ENCODE measurements at places on chromosomes 7 and 10.
A peak's percentile ranks its signal among the peaks of the same experiment; 100 is the strongest.

DNA sequence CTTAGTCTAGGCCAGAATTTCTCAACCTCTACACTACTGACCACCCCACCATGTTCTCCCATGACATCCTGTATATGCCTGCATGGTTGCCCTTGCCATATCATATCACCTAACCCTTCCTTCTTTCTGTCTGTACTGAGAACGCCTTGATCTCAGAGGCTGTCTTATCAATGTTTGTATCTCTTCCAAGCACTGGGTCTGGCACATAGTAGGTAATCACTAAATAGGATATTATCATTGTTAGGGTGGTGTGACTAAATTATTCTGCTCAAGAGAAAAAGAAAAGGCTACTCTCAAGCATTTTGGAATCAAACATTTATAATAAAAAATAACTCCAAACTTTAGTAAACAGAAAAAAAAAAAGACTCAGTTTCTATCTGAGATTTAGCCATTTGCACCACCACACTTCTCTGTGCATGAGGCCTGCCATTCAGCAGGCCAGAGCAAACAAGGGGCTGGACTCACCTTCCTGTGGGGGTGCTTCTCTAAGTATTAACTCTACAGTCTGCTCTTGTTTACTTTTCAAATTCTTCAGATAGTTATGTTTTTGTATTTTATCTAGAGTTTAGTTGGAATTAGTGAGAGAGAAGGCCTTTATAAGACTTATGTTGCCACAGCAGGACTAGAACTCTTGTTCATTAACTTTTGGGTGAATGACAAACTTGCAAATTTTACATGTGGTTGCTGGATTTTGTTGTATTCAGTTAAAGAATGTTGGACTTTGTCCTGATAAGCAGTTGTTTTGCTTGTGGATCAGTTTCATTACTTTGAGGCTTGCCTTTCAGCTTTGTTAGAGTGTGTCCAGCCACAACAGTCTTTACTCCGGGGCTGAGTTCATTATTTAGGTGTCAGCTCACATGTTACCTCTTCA, 5.4 kb downstream of the AGBL3 start:
- no peak for DNase-seq

GRCh38 chr7:128875523-128875948, 12.9 kb downstream of the ATP6V1F start:
- no peak for DNase-seq

GRCh38 chr10:115895166-115895565, 377.8 kb downstream of the GFRA1 start:
- no peak for DNase-seq

DNA sequence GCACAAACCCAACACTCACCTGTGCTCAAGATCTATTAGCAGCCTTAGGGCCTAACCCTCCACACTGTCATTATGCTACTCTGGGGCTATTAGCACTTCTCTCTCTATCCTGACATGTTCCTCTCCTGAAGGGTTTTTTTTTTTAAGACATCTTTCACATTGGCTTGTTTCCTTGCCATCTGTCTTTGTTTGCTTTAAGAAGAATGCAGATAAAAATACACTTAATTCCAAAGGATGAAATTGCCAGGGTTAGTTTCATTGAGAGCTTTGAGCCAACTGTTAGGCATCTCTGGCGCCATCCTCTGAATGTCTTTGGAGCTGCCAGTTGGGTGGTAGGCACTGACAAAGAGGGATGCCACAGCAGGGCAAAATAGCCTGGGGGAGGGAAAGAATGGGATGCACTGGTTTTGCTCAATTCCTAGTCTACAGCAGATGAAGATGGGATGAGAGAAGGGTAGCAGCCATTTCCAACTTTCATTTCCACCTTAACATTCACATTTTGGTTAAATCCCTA, 399.2 kb downstream of the SORCS1 start:
- no peak for DNase-seq

DNA sequence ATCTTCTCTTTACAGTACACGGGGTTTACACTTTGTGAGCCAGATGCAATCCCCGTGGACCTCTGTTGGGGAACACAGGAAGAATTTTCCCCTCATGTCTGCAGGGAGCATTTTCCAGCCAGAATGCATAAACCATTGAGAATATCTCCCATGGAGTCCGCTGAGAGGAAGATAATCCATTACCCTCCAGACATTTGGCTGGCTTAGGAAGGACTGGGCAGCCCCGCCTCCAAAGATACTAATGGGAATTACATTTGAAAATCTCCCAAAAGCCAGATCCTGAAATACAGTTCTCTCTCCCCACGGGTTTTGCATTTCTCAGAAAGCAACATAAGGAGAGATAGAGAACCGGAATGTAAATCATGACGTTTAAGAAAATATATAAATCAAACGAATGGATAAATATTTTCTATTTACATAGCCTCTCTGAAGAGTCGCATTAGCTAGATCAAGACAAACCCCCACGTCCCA, 53.5 kb downstream of the TRIL start:
- DNase-seq = no peak

DNA sequence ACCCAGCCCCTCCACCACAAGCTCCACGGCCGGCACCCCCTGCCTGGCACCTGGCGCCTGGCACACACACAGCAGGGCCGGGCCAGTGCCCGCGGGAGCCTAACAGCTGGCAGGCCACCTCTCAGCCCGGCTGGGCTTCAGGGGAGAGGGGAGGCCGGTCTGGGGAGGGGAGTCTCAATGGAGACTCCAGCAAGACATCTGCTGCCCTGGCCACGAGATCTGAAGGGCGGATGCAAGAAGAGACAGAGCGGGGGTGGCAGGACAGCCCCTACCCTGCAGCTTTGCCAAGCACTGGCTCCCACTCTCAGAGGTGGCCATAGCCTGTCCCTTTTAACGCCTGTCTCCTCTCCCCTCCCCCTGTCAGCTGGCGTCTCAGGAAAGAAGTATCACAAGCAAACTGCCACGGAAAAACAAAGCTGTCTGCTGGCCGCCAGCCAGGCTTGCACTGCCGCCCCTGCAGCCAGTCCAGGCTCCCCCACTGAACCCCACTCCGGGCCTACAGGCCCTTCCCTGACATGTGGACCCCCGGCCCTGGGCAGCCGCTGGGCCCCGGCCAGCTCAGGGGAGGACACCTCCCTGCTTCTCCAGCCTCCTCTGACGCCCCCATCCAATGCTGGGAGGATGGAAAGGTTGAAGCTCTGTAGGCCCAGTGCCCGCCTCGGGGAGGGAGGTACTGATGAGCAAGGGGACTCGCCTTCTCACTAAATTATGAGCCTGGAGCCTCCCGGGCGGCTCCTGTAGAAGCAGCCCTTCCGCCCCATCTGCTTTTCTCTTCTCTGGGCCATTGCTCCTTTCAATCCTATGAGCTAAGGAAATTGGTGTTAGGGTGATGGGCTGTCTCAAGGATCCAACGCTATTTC, 178.4 kb downstream of the ARHGAP12 start:
- DNase-seq = no peak

DNA sequence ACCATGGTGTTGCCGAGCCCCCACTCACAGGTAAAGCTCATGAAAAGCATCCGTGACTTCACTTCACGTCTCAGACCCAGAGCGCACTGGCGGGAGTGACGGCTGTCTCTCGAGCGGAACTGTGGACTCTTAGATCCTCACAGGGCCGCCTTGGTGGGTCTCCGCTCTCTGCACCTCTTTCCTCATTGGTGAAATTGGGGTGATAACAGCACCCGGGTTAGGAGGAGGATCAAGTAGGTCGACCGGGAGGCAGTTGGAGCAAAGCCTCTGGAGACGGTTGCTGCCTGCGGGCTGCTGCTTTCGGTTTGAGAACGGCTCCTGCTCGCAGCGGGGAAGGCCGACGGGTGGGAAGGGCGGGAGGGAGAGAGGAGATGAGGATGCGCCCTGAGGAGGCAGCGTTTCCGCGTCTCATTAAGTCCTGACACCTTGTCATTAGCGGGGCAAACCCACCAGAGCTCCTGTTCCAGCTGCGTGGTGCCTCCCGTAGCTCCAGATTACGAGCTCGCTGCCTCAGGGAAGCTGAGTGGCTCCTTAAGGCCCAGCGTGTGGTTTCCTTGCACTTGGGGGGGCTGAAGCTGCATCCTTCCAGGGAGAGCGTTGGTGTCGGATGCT, 51.9 kb upstream of the CFAP46 start:
- no peak for DNase-seq

DNA sequence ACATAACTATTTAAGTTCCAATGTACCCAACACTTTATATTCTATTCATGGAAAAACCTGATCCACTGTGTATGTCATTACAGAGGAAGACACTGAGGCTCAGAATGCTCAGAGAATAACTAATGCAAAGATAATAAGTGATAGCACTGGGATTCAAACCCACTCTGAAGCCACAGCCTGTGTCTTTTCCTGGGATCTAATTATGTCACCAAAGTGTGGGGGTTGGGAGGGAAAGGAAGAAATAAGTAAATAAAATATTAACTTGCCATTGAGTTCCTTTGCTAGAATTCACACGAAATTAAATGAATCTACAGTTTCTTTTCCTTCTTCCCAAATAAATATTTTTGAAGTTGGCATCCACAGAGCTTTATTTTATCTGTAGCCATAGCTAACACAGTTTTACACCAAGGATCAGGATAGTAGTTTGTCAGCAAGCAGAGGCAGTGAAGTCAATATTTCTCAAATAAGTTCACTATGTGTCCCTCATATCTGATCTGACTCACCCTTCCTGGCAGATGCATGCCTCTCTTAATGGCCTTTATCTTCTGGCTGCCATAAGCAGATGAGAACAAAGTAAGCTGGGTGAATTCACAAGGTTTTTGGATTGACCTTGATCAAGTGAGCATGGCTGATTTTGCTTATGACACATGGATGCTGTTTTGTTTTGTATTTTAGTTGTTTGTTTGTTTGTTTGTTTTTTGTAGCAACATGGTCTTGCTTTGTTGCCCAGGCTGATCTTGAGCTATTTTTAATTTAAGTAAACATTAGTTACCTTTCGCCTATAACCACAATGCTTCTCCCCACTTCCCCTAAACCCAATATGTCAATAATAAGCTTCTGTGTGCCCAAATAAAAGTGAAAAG, 6.3 kb downstream of the RAPGEF5 start:
- no peak for DNase-seq

DNA sequence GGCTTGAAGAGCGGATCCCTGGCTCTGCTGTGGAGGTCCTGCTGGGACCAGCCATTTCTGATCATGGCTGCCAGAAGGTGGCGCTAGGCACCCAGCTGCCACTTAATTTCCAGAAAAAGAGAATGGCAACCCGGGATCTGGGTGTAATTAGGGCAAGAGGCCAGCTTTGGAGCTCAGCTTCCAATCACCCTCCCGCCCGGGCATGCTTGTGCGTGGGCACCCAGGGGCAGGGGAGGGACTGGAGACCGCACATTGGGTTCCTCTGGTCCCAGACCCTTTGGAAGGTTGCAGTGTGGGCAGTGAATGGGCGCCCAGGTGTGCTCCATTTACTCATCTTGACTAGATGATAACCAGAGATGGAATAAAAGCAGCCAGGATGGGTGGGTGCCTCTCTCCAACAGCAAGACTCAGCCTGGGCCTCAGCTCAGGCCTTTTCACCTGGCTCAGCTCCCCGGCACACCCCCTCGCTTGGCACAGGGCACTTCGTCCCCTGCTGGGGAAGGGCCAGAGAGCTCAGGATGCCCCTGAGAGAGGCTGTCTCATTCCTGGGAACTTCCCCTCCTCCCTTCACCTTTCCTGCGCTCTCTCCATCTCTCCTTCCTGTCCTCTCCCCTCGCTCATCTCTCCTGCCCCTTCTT, 14.7 kb downstream of the FAM241B start:
- no peak for DNase-seq

DNA sequence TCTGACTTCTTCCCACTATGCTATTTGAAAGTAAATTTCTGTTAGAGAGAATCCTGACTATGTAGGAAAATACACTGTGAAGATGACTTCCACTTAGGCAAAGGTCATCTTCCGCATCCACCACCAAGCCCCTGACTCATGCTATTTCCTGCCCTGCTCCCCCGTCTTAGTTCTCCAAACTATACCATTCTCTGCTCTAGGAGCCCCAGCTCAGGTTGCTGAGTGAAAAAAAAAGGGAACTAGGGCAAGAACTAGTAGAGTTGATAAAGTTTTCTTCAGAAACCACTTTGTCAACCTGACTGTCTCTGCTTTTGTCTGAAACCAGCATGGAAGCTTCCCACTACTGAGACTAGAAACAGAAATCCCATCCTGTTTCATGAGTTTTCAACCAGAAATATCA, 96.9 kb downstream of the EVX1 start:
- no peak for DNase-seq

DNA sequence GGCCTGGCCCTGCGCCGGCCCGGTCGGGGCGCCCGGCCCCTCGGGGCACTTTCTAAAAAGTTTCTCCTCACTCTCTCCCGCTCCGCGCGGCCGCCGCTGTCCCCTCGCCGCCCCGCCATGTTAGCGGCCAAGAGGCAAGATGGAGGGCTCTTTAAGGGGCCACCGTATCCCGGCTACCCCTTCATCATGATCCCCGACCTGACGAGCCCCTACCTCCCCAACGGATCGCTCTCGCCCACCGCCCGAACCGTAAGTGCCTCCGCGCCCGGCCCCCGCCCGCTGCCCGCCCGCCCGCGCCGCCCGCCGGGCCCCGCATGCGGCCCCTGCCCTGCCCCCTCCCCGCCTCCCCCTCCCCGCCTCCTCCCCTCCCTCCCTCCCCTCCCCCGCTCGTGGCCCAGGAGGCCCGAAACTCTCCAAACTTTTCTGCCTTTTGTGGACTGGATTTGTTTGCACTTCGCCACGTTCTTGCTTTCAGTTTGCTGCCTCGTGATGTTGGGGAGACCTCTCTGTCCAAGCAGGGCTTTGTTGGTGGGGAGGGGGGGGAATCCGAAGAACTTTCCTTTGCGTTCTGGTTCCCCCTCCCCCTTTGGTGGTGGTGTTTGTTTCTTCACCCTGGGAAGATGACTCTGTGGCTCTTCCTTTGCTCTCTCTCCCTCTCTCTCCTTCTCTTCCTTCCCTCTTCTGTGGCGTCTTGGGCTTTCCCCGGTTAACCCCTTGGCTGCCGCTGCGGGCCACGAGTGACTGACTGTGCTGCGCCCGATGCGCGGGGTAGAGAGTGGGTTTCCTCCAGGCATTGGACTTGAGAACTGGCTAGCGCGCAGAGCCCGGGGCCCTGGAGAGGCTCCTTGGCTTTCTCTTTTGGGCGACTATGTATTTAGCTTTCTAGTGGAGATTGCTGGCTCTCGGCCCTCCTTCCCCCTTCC, 1.6 kb downstream of the TCF7L2 start:
- DNase-seq = peak; percentile 25
